ENCODE measurements at places on chromosomes 6 and 20.

DNA sequence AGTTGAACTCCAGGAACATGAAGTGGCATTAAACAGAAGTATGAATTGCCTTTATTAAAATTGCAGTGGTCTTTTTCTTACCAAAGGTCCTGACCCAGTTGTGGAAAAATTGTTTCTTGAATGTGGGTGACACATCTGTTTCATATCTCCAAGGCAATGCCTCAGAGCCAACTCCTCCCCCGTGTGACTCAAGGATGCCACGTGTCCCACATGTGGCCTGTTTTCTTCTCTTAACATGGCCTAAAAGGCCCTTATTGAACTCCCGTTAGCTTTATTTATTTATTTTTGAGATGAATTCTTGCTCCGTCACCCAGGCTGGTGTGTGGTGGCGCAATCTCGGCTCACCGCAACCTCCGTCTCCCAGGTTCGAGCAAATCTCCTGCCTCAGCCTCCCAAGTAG lies 128.4 kb upstream of the ESR1 start:
- no peak for DNase-seq

DNA sequence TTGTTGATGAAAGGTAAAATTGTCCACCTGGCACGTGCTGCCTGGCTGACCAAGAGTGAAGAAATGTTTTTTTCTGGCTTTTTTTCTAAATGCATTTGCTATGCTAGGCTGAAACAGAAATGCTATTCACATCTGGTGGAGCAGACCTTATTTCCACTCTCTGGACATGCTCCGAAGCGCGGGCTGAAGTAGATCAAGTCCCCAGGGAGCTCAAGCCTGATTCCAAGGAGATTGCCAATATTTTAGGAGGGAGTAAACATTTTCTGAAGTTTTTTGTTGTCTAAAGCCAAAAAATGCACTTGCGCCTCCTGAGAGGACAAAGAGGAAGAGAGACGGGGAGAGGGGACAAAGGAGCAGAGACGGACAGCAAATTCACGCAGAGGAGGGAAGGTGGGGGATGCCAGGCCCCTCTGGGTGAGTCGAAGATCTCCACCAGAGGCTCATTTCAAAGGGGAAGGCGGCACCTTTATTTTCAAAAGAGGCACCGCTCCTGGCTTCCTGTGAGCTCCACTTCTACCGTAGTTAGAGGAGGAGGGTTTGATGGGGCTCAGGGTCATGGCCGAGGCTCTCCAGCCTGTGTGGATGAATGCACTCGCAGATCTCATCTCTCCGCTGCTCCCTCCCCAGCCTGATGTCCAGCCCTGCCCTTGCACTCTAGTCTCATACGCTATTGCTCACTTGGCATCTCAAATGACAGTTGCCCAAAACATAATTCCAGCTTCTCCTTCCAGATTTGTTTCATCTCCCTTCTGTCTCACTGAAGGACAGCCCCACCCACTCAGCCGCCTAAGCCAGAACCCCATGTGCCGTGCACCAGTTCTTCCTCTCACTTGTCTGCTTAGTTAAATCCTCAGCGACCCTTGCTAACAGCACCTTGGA lies 23.1 kb upstream of the SMOC2 start:
- no peak for DNase-seq

DNA sequence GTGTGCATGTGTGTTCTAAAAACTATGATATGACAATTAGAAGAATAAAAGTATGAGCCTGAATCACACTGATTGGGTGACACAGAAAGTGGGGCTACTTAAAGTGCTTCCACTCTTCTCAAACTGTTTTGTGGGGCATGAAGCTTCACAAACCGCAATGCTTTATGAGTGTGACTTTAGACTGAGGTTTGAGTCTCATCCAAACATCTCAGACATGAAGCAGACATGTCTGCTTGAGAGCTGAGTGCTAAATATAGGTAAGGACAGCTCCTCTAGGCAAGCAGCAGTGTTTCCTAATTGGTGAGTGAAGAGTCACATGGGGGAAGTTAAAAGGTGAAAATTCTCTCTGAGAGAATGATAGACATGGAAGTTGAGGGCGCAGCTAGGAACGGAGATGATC lies 726.9 kb upstream of the CITED2 start:
- DNase-seq: no peak

- no peak for DNase-seq
Observed at GRCh38 chr20:20223981-20224380, 143.9 kb upstream of the INSM1 start.
